ENCODE measurements at places on chromosomes 2 and 18.

- no peak for DNase-seq
Observed at GRCh38 chr2:166393008-166393407, 17.3 kb upstream of the SCN9A start.

DNA sequence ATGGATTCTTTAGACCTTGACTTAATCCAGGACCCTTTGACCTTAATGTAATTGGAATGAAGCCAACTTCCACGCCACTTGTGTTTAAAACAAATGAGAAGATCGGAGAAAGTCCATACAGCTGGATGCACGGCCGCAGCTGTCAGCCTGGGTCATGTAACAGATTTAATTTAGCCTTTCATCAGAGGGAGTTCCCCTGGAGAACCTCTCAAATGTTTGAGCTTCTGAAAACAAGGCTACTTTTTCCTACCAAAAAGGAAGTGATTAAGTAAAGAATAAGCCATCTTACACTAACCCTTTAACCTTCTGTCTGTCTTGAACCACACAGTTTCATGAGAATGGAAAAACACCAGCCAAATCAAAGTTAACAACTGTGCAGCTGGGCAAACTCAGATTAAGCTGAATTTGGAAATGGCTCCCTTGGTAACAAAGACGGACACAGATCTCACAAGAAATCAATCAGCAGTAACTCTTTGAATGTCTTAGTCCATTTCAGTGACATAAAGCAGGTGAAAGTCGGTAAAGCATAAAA, 103.6 kb downstream of the DOCK10 start:
- peak; percentile 71 for DNase-seq

- no peak for DNase-seq
Observed at GRCh38 chr2:86485103-86485502, 43.9 kb downstream of the KDM3A start.

- DNase-seq, result no peak
Observed at GRCh38 chr2:145374165-145374564, 854.2 kb upstream of the ZEB2 start.

GRCh38 chr18:13219593-13220159, 1.1 kb downstream of the LDLRAD4 start:
- no peak for DNase-seq

- DNase-seq, result no peak
Observed at GRCh38 chr18:54636217-54636616, 45.2 kb downstream of the DYNAP start.

DNA sequence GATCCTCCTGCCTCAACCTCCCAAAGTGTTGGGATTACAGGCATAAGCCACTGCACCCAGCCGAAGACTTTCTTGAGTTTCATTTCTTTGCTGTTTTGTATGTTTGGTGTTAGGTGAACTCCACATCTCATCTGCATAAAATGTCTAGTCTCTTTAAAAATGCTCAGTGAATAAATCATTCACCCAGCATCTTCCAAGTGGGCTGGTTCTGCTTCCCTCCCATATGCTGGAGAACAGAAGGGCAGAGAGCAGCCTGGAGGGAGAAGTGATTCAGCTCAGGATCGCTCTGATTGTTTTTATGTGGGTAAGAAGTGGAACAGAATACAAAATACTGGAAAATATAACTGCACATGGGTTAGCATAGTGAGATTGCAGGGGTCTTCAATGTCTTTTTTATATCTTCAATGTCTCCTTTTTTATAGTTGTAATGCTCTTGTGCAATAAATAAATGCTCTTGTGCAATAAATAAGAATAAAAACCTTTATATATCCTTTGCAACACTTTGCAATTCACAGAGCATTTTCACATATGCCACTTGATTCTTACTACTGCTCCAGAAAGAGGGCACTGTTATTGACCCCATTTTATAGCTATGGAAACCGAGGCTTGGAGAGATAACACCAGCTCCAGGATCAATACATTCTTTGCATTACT, 253.0 kb upstream of the NCKAP5 start:
- DNase-seq, result peak; percentile 53

GRCh38 chr2:18583905-18584607, 5.3 kb downstream of the NT5C1B start:
- DNase-seq, result no peak

- peak; percentile 38 for DNase-seq
Observed at GRCh38 chr2:215799194-215799593, 214.2 kb downstream of the MREG start.

- DNase-seq, result no peak
Observed at GRCh38 chr2:134365356-134365755, 111.5 kb downstream of the MGAT5 start.

DNA sequence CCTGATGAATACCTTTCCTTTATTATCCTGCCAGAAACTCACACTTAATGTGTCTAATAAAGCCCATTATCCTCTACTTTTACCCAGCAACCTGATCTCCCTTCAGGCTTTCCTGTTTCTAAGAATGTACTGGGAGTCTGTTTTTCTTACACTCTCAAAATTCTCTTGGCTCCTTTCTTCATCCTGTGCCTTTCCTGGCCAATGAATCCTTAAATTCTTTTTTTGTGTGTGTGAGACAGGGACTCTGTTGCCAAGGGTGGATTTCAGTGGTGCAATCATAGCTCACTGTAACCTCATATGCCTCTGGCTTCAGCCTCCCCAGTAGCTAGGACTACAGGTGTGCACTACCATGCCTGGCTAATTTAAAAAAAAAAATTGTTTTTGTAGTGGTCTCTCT, 72.7 kb downstream of the MAP2 start:
- peak; percentile 94 for DNase-seq

- peak; percentile 16 for DNase-seq
Observed at GRCh38 chr18:31587529-31587928, 4.1 kb upstream of the TTR start.

DNA sequence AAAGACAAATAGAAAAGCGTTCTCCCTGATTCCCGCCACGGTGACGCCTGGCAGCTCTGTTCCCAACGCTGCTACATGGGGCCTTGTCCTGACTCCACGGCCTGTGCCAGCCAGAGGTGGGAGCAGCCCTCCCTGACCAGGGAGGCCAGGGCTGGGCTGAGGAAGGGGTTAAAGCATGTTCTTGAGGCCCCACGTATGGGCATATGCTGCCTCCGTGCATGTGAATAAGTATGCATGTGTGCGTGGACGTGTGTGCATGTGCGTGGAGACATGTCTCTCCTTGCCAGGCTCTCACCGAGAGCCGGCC, 1.6 kb upstream of the SNED1 start:
- DNase-seq, result no peak

GRCh38 chr2:9439536-9439935, 16.1 kb downstream of the CPSF3 start:
- DNase-seq, result no peak

- DNase-seq, result peak; percentile 47
Observed at GRCh38 chr18:72460210-72460680, 83.9 kb downstream of the CBLN2 start.

GRCh38 chr18:23453680-23454058, 582 bp downstream of the RIOK3 start:
- DNase-seq, result peak; percentile 43

- DNase-seq, result no peak
Observed at GRCh38 chr2:6109831-6110230, 417.6 kb downstream of the SOX11 start.

DNA sequence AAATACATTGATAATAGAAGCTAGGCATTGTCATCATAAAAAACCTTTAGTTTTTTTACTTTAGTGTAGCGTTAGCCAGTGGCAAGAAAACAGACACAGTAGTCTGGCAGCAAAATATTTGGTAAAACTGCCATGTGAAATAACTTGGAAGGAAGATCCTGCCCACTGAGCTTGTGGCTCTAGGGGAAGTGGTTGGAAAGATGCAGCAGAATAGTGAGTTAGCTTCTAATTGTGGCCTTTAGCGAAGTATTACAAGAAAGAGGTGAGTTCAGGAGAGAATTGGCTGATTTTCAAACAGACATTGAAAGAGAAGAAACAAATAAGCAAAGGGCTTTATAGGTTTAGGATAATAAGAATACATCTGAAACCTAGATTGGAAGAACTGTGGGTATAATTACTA, 1887.8 kb upstream of the CELF4 start:
- peak; percentile 3 for DNase-seq

- no peak for DNase-seq
Observed at GRCh38 chr2:46390901-46391395, 88.4 kb upstream of the TMEM247 start.

- DNase-seq, result no peak
Observed at GRCh38 chr2:102508863-102509262, 35.8 kb downstream of the SLC9A4 start.

GRCh38 chr2:205580212-205580987, 101.9 kb upstream of the NRP2 start:
- peak; percentile 38 for DNase-seq

DNA sequence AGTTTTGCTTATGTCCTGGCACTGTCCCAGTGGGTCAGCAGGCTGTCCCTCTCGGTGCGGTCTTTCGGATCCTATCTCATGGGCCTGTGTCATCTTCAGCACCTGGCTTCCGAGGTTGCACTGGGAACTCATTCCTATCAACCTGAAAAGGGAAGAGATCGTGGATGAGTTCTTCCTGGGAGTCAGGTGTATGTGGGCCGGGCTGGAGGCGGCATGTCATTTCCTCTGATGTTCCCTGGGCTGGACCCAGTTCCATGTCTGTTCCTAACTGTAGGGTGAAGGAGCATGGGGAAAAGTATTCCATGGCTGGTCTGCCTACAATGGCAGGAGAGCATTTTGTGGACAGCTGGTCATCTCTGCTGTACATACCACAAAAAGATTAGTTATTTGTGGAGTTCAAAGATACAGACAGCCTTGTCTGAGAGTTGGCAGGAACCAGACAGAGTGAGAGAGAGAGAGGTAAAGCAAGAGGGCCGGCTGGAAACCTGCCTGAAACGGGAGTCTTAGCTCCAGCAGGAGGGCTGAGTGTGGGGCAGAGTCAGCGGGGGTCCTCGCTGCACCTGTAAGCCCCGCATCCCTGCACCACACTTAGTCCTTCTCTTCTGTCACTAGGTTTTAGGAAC, 25.2 kb downstream of the FAM228A start:
- no peak for DNase-seq

DNA sequence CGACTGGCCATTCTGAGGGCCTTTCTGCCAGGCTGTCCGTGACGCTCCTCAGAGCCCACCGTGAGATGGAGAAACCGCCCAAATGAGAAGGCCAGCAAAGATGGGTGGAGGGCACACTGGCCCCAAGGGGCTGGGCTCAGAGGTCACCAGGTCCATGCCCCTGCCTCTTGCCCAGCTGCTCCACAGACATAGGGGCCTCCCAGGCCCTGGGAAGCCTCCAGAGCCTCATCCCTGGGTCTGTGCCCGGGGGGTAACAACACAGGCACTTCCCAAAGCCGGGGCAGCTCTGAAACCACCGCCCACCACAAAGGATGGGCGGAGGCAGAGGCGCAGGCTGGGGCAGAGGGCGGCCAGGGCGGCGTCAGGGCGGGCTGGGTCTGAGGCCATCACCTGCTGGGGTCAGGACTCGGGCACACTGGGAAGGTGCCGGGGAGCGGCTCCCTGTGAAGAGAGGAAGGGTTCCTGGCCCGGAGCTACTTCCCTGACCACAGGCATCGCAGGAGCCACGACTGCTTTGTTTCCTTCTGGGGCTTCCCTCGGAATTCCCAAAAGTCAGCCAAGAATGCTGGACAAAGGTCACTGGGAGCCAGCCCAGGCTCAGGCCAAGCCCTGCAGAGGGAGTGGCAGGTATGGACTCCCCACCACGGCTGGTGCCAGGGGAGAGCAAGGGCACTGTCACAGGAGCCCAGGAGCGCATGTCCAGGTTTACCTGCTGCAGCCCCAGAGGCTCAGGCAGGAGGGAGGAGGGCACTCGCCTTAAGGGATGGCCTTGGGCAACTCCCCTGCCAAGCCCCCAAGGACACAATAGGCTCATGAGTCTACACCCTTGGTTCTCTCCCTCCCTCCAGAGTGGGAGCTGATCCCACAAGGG, 9.4 kb downstream of the CYP26B1 start:
- no peak for DNase-seq

GRCh38 chr18:22412176-22412911, 5.4 kb downstream of the CTAGE1 start:
- DNase-seq, result peak; percentile 64

DNA sequence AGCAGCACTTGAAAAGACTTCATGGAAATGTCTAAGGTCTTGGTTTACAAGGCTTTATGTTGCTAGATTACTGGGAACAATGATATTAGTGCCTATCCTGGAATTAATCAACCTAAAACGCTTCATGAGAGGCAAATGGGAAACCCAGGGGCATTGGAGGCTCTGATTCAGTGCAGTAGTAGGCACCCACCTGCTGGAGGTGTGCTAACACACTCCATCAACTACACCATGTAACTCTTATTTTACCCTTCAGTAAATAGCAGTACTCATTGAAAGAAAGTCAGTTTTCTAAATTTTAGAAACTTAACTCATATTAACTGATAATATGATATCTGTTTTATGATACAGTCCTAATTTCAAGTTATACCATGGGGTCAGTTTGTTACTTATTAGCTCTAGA, 17.4 kb upstream of the HNRNPA3 start:
- no peak for DNase-seq

DNA sequence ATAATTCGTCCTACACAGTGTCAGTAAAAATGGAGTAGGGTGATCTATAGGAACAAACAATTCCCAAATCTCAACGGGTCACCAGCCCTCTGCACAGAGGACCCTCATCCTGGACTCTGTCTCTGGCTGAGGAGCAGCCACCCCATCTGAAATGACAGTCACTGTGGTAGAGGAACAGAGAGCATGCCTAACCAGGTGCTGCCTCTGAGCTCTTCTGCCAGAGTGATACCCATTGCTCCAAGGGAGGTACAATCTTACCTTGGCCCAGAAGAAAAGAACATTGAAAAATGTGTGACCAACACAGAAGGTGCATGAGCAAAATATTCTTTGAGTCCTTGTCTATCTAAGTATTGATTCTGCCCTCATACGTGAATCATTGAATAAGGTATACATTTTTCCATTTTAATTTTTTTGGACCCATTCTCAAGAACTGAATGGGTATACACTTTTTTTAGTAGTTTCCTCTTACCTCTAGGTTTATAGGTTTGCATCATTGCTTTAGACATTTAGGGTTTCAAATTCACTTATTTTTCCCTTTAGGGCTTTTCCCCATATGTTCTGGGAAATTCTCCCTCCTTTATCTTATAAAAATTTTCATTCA, 8.7 kb downstream of the SP140 start:
- no peak for DNase-seq

DNA sequence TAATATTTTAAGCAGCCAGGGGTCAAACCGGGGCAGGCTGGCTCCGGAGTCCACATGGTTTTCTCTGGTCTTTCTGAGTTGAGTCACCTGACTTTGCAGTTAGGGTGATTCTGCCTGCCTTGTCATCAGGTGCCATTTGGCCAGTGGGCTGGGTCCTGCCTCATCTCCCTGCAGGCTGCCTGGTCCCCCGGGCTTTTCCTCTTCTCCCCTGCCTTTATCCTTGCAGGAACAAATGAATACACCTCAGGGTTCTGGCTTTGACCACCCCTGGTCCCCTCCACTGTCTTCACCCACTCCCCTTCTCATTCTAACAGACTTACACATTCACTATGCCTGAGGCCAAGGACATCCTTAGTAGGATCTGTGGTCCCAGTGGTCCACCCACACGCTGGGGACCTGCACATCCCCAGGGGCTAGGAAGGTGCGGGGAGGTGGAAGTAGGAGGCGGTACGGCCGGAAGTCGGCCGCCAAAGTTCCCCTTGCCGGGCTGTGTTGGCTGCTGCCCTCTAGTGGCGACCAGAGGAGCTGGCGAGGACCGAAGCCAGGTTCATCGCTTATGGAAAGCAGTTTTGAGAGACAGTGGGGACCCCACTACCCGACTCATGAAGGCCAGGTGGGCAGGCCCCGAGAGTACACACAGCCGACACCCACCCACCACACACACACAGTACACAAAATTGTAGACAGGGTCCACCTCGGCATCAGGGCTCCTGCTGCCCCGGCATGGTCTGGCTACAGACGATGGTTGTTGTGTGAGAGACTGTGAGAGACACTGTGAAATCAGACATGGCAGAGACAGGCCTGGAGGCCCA, 6.3 kb upstream of the TEX261 start:
- peak; percentile 72 for DNase-seq

GRCh38 chr18:22813648-22814328, 119.3 kb upstream of the RBBP8 start:
- peak; percentile 71 for DNase-seq
